ENCODE measurements at places on chromosomes 11 and 22.
A peak's percentile ranks its signal among the peaks of the same experiment; 100 is the strongest.

GRCh38 chr22:44206696-44207095 lies 26.0 kb downstream of the PARVG start:
- DNase-seq = no peak

DNA sequence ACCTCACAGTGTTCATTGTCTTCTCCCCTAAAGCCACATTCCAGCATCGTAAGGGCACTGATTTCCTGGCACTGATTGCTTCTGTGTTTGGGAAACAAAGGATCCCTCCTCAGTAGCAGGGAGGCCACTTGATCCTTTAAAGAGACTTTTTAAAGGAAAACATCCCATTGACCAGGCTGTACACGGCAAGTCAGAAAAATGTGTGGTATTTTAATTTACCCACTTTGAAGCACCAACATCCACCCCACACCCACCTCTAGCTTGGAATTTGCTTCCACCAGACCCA lies 364.9 kb downstream of the SHANK2 start:
- DNase-seq = no peak

DNA sequence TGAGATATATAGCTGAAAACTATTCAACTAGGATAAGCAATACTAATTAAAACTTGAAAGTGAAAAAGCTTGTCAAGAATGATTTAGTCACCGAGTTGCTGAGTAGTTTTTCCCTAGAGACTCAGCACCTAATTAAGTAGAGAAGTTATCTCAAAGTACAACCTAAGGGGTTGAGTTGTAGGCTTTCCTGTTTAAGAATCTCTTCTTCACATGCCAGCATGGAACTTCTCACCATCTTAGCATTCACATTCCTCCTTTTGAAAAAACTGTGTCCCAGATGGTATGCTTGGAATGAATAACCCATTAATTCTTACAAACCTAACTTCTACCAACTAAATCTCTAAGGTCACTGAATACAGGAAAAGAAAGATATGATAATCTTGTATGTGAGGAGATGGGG lies 303.3 kb upstream of the ZC3H12C start:
- peak; percentile 52 for DNase-seq

GRCh38 chr11:76096552-76096951 lies 109.8 kb downstream of the WNT11 start:
- no peak for DNase-seq

- DNase-seq = no peak
These were observed 726 bp downstream of the PKNOX2 start for GRCh38 chr11:125165111-125165842.

DNA sequence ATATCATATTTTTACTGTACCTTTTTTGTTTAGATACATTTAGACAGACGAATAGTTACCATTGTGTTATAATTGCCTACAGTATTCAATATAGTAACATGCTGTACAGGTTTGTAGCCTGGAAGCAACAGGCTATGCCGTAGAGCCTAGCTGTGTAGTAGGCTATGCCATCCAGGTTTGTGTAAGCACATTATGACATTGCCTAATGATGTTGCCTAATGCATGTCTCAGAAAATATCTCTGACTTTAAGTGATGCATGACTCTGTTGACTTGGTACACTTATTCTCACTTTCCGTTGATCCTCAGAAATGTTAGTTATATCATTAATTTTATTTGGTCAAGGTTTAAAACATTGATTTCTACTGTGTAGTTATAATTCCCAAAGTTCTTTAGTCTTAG lies 39.9 kb downstream of the OR2AT4 start:
- DNase-seq = no peak

Data from fibroblast of upper back skin (primary cell).